ENCODE measurements at places on chromosomes 2 and 18. TPM values are rescaled to one million over a fixed set of nuclear protein-coding genes. Genes with fewer than 3 reads are reported as not detected.
A peak's percentile ranks its signal among the peaks of the same experiment; 100 is the strongest.

RNU2-63P gene
- total RNA-seq: 8.9 TPM

ARL4C gene
- 22.5 TPM for total RNA-seq

DNA sequence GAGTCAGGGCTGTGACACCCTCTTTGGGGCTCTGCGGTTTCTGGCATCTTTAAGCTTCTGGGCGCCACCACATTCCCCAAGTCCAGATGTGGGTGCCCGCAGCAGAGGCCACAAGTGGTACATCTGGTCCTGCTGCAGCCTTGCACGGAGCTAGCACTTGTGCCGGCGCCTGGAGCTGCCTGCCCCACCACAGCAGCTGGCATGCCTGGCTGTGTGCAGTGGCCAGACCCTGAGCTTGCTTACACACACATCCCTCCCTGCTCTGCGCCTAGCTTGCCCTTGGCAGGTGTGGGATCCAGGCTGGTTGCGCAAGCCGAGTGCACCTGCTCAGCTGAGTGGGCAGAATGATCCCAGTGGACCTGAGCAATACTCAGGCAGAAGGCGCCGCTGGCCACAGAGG is 27.3 kb downstream of the SLC4A10 start:
- no peak overlapping the region for H3K4me3 ChIP-seq
- no peaks in the 10 kb centered on the region for H3K36me3 ChIP-seq
- H3K27ac ChIP-seq: no peak overlapping the region
- no peaks in the 10 kb centered on the region for H3K4me1 ChIP-seq
- DNase-seq: no peak
- H3K27me3 ChIP-seq: no peaks in the 10 kb centered on the region

CCDC148 gene
- total RNA-seq: not detected

DNA sequence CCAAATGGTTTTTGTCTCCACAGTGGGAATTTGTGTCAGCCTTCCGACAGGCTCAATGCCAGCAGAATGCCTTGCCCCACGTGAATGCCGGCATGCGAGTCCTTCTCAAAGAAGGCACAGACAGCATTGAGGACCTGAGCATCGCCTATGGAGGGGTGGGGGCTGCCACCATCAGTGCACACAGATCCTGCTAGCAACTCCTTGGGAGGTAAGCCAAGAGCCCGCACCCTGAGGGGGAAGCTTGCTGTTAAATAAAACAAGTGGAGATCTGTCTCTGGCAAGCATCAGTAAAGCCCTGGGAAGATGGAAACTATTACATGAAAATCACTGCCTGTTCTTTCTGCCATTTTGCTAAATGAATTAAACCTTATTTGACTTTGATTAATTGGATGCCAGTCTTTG is 67.5 kb upstream of the BZW1 start:
- no peaks in the 10 kb centered on the region for H3K4me1 ChIP-seq
- no peak overlapping the region for H3K27ac ChIP-seq
- no peaks in the 10 kb centered on the region for H3K36me3 ChIP-seq
- no peak for DNase-seq
- no peaks in the 10 kb centered on the region for H3K27me3 ChIP-seq
- H3K4me3 ChIP-seq: no peak overlapping the region

GRCh38 chr2:146818122-146818521 is 1026.7 kb upstream of the ACVR2A start:
- H3K4me3 ChIP-seq: no peak overlapping the region
- no peak overlapping the region for H3K27ac ChIP-seq
- H3K27me3 ChIP-seq: no peaks in the 10 kb centered on the region

GRCh38 chr18:21439431-21439846 is 161.1 kb downstream of the ESCO1 start:
- no peak for DNase-seq
- H3K27me3 ChIP-seq: no peaks in the 10 kb centered on the region
- H3K4me1 ChIP-seq: no peaks in the 10 kb centered on the region
- no peaks in the 10 kb centered on the region for H3K36me3 ChIP-seq
- H3K27ac ChIP-seq: no peak overlapping the region

GRCh38 chr18:74806700-74807416 is 209.2 kb downstream of the ZNF407 start:
- H3K4me1 ChIP-seq: peaks cover 13% of the 10 kb centered on the region
- H3K4me3 ChIP-seq: no peak overlapping the region
- H3K36me3 ChIP-seq: no peaks in the 10 kb centered on the region
- H3K27me3 ChIP-seq: no peaks in the 10 kb centered on the region
- peak overlapping the region; percentile 48 for H3K27ac ChIP-seq

PSMA8 gene
- 1.0 TPM for total RNA-seq

- no peak within 1 kb of the TSS for H3K27ac ChIP-seq
- H3K27me3 ChIP-seq: peaks cover 9% of the 10 kb centered on the region
- H3K36me3 ChIP-seq: no peaks in the 10 kb centered on the region
- DNase-seq: peak; percentile 32
Observed at GRCh38 chr2:20224716-20225293, at the start of gene SDC1. Gene SDC1, minus strand, starts transcription at chr2:20225130. Its CDS starts 263 bp downstream, at chr2:20224867.
